ENCODE measurements at places on chromosomes 2 and 18.

DNA sequence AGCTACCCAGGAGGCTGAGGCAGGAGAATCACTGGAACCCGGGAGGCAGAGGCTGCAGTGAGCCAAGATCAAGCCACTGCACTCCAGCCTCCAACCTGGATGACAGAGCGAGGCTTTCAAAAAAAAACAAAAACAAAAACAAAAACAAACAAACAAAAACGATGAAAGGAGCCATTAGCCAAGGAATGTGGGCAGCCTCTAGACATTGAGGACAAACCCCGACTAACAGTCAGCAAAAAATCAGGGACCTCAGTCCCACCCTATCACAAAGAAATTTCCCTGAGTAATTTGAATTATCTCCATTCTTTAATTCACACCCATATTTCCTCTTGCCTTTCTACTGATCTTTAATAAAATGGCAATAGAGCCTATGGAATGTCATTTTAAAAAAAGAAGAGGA, 75.8 kb downstream of the MBD2 start:
- DNase-seq: no peak

- DNase-seq: no peak
Observed at GRCh38 chr2:196293751-196294515, 122.6 kb upstream of the STK17B start.

DNA sequence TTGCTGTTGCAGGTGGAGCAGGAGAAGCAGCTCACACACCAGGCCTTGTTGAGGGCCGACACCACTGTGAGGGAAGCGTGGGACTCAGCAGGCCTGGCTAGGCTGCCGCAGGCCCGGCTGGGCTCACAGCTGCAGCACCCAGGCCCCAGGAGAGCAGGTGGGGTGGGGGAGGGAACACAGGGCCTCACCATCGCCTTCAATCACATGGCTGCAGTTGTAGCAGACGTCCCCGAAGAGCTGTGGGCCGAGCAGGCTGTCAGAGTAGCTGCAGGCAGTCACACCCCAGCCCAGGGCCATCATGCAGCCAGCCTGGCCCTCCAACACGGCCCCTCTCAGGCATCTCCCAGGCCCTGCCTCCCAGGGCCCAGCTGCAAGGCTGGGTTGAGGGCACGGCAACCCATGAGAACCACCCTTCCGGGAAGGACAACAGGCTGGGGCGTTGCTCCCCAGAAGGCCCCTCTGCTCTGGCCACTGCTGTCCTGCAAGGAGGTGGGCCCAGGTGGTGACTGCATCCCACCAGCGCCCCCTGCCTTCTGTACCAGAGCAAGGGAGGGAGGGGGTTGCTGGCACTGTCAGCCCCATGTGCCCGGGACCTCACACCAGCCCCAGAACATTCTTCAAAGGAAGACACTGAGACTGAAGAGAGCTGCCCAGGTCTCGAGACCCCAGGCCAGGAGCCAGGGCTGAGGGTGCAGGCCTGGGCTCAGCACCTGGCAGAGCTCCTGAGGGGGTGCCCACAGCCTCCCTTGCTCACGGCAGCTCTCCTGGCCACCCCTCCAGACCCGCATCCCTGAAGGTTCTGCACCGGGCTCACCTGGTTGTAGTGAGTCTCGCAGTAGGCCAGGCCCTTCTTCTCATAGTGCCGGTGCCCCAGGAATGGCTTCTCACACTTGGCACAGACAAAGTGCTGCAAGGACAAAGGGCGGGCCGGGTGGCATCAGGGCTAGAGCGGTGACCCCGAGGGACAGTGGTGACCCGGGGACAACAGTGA, 5.6 kb upstream of the GPR17 start:
- no peak for DNase-seq

GRCh38 chr18:57930476-57930875, 113.5 kb upstream of the NEDD4L start:
- DNase-seq: no peak

GRCh38 chr2:209648714-209649113, 122.9 kb upstream of the UNC80 start:
- no peak for DNase-seq

DNA sequence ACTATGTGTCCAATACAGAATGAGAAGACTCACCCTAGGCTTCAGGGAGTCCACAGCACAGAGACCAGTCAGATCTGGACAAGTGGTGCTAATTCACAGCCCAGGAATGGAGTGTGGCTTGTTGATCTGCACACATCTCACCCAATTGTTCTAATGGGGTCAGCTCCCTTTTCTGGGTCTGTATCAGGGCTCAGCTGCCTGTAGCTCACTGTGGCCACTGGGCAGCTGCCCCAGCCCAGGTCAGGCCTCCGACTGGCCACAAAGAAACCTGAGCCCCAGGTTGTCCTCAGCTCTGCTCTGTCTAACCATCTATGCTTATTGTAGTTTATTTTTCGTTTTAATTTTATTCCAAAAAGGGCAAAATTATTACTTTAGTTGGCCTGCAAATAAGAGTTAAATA, 202.3 kb upstream of the RAB6C start:
- no peak for DNase-seq

DNA sequence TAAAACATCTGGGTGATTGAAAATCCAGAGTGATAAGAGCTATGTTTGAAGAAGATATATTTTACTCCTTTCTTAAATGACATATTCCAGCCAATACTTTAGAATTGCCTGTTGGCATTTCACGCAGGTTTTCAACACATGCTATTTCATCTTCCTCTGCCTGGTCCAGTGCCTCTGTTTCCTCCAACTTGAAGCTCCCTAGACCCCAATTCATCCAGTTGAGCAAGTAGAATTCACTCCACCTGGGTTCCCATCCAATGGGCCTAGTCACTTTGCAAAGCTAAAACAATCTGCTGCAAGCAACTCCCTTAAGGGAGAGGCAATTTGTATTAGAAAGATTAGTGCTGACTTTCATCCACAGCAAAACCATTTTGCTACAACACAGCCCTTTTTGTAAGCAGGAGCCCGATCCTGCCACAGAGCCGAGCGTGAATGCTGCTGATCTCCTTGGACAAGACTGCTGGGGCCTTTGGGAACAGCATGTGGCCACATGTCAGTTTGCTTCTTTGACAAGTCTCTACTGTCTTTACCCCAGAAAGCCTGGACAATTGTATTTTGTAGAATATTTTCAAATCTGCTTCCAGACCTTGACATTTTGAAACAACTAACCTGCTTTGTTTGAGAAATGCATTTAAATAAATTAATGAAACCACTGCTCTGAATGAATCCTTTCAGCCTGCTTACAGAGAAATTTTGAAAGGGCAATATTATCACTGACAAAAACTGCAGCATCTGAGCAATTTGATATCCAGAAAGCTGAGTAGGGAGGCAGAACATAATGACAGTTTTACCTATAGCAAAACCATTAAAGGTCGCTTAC, 259.1 kb downstream of the TDRD15 start:
- no peak for DNase-seq

- no peak for DNase-seq
Observed at GRCh38 chr2:169260246-169260645, 102.1 kb downstream of the LRP2 start.

- DNase-seq: no peak
Observed at GRCh38 chr2:191014653-191015020, 666 bp upstream of the STAT1 start.

- DNase-seq: no peak
Observed at GRCh38 chr18:37012452-37012851, 183.5 kb downstream of the KIAA1328 start.

- no peak for DNase-seq
Observed at GRCh38 chr18:77551055-77551454, 301.4 kb downstream of the GALR1 start.

DNA sequence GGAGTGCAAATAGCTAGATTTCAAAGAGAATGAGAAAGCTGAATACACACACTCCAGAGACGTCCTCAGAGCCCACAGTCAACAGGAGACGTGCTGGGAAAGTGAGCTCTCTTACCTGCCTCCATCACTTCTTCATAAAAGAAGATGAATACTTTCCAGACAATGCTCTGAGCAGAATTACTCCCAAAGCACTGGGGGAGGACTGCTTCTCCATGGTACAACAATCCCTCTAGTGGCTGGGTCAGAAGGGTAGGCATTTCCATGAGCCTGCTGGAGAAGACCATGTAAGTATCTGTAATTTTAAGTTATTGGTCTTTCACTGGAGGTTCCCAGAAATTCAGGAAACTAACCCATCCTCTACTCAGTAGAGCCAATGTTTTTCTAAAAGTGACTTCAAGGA, 190.3 kb downstream of the RBM43 start:
- DNase-seq: no peak

DNA sequence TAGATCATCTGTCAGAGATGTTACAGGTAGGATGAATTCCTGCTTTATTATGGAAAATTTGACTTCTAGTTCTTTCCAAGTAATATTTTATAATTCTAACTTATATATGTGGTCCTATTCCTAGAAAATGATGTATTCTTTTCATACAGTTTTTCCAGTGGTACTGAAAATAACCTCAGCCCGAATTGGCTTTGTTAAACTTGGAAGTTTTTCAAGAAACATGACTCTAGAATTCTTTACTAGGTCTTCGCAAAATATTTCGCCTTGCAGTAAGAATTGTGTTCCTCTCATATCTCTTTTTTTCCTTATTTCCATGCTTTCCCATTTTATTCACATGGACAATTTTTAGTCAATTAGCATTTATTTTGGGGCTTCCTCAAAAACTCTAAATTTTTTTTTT, 60.5 kb downstream of the BMPR2 start:
- no peak for DNase-seq

GRCh38 chr2:451495-451894, 163.6 kb upstream of the ALKAL2 start:
- DNase-seq: no peak

DNA sequence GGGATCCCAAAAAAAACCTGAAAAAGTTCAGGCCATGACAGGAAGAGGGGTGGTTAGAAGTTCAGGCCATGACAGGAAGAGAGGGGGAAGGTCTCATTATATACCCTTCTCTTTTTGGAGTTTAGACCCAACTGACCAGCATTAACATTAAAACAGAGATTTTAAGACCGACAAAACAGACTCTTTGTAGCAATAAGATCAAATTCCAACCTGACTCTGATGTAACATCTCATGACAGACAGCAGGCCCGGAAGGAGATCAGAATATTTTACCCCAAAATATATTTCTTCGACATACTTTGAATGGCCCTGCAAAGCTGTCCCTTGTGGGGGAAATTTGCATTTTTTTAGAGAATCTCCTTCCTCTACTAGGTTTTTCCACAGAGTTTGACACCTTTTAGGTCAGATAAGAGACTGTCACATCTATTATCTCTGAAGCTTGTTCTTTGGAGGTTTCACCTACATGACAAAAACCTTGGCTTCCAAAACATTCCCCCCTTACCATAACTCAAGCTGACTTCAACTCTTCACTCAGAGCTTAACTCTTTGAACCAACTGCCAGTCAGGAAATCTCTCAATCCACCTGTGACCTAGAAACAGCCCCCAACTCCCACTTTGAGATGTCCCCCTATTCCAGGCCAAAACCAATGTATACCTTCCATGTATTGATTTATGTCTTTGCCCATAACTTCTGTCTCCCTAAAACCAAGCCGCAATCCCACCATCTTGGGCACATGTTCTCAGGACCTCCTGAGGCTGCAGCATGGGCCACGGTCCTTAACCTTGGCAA, 51.0 kb upstream of the B3GNT2 start:
- DNase-seq: no peak

DNA sequence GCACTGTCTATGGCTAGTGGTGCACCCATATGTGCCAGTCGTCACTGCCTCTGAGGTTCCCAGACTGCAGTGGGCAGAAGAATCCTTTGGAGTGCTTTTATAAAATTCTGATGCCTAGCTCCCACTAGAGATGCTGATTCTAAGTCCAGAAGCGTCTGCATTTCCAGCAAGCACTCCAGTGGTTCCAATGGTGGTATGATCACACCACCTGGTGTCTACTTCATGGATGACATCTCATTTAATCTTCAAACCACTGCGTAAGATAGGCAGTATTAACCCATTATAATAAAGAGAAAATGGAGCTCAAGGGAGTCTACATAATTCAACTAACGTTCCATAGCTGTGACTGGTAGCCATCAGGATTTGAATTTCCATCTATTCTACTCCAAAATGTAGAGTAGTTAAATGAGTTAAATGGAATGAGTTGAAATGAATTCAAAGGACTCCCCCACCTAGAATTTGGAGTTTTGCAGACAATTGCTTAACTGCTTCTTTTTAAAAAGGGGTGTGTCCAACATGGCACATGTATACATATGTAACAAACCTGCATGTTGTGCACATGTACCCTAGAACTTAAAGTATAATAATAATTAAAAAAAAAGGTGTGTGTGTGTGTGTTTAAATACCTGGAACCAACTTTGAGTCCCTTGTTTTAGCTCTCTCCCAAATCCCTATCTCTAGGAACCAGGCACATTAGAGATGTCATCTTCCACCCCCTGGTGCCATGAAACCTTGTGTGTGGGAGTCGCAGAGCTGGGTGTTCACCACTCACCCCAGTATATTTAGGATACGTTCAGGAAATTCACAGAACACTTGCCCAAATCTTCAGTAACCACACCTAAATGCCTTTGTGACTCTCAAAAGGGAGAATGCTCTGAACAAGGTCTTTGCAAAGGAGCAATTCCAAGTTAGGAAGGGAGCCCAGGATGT, 14.1 kb downstream of the LAMA3 start:
- no peak for DNase-seq

DNA sequence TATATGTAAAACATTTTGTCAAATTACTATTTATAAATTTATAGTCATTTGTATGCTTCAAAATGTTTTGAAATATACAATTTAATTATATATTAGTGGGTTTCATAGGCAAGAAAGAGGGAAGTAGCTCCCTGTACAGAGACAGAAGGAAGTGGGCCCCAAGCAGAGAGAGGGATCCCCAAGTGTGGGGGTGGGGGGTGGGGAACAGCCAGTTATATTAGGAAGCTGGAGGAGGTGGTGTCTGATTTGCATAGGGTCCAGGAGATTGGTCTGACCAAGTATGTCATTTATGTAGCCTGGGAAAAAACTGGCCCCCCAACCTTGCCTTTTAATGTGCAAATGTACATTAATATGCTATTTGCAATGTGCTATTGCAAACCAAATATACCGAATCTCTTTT, 76.5 kb upstream of the ZSWIM2 start:
- no peak for DNase-seq

DNA sequence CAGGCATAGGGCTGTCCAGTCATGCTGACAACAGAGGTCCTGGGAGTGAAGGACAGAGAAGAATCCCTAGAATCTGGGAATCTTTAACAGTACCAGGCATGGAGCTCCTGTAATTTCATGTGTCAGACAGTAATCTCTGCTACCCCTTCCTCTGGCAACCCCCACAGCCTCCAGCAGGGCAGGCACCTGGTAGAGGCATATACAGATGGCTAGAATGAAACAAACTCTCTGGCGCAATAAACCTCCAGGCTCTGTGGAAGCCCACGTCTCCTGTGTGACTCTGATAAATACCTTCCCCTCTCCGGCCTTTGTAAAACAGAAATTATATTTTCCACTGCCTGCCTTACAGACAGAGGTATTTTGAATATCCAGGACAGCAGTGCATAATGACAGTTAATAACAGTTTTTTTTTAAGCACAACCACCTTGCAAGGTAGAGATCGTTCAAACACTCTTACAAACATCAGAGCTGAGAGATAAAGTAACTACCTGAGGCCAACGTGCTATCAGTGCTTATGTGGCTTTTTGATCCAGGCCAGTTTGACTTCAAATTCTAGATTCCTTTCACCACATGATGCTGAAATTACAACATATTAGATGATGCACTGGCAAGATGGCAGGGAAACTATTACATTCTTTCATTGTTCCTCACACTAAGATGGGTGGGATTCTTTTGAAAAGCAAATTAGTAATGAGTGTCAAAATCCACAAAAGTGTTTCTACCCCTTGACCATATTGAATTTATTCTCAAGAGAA, 47.7 kb upstream of the TMEM247 start:
- DNase-seq: no peak

All from stimulated activated CD8-positive, alpha-beta memory T cell treated with anti-CD3 and anti-CD28 coated beads, Interleukin-2, amount 100 ng/mL, for 1 hour (primary cell).